ENCODE measurements at places on chromosomes 6 and 20. TPM values are rescaled to one million over a fixed set of nuclear protein-coding genes. Genes with fewer than 3 reads are reported as not detected.

The PLEKHG1 gene
- total RNA-seq, result 0.40 TPM

The PTPRA gene
- total RNA-seq, result 38.6 TPM

The SMLR1 gene
- not detected for total RNA-seq

The CDSN gene
- total RNA-seq, result not detected

The NCR2 gene
- total RNA-seq, result not detected

The SCRT2 gene
- not detected for total RNA-seq

The PSORS1C2 gene
- total RNA-seq, result not detected

The OTOR gene
- not detected for total RNA-seq

The PPP1R3G gene
- 1.6 TPM for total RNA-seq

The FAM83C gene
- not detected for total RNA-seq

The FAM8A1 gene
- 4.0 TPM for total RNA-seq

The DOK5 gene
- total RNA-seq, result not detected

Measured in A549 treated with CpdA at 1 μM for 4 hours (cell line).